Fibroblast of skin of back (primary cell): ENCODE measurements at places on chromosomes 7 and 10.
A peak's percentile ranks its signal among the peaks of the same experiment; 100 is the strongest.

DNA sequence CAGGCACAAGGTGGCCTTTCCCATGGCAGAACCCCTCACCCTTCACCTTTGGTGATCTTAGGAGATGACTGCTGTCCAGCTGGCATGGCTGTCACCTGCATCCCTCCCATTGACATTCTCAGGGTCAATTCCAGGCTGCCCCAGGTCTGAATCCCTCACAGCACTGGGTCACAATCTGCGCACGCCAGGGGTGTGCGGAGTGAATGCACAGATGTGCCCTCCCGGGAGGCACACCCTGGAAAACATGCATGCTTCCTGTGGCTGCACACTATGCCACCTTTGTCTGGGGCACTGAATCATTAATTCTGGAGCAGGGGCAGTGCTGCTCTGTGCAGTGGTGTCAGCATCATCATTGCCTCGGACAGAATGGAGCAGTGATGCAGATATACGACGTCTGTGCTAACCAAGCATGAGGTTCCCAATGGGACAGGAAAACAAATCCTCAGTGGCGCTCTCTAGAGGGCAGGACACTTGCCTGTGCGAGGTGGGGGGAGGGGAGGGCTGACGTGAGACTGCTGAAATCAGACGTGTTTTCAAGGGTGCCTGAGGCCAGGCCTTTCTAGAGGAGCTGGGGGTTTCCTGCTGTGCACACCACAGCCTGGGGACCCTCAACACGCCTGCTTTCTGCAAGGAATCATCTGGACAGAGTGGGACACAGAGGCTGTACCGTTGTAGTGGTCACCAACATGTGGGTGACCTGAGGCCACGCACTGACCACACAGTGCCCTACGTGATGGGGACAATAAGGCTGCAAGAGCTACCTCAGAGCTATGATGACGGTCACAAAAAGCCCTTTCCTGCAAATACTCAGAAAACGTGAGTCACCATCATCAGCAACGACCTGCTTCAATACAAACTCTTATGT is 77.9 kb downstream of the HIPK2 start:
- no peak for DNase-seq

GRCh38 chr10:90775351-90776028 is 82.3 kb downstream of the HTR7 start:
- peak; percentile 64 for DNase-seq

GRCh38 chr7:3754493-3755341 is 453.7 kb downstream of the SDK1 start:
- peak; percentile 65 for DNase-seq

DNA sequence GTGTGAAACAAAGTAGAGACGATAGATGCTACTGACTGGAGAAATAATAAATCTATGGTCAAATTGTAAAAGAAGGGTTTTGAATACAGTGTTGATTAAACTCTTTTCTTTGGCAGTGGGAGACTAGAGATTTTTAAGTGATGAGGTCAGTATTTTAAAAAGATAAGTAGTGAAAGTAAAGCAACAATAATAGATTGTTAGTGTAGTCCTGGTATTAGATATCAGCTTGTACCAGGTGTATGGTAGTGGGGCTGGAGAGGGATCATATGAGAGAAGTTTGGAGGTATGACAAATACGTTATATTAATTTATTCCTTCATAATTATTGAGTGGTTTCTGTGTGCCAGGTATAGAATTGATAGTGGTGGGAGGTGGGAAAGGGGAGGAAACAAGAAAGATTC is 25.2 kb downstream of the PHTF2 start:
- no peak for DNase-seq

DNA sequence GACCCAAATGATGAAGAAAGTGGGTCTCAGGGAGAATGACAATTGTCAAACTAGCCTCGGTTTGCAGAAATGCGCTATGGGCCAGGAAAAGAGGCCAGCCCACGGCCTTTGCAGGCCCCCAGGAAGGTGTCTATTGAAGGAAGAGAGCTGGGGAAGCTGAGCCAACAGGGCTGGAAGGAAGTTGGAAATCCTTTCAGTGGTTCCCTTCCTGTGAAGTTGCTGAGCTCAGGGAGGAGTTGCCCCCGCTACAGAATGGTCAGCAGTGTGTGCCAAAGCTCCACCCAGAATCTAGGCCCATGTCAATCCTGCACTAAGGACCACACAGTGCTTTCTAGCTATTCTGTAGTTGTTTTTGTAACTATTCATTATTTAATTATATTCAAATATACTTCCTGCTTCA is 91.6 kb upstream of the ANLN start:
- no peak for DNase-seq

GRCh38 chr7:34157137-34157536 is 251.8 kb downstream of the BMPER start:
- DNase-seq: no peak

GRCh38 chr10:7788639-7789286 is 786 bp downstream of the ATP5F1C start:
- DNase-seq: peak; percentile 24

GRCh38 chr7:44050915-44051560 is 6.5 kb downstream of the DBNL start:
- no peak for DNase-seq

DNA sequence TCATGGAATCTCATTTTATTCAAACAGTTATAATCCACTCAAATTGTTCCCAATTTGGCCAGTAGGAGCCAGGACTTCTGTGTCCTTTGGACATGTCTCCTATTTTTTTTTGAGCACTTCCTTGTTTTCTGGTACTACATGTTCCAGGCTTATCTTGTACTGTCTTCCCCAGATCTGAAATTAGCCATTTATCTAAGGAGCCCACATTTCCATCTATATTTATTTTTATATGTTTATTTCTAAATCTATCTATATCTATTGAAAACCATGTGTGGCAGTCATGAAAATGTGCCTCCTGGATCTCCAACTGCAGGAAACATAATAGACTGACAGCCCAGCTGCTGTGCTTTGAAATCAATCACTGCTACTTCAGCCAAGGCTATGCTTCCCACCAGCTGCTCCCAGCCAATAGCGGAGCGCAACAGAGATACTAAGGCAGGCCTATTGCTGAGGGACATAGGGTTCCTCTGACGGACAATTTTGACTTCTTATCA is 147.1 kb downstream of the LRRC4 start:
- no peak for DNase-seq

DNA sequence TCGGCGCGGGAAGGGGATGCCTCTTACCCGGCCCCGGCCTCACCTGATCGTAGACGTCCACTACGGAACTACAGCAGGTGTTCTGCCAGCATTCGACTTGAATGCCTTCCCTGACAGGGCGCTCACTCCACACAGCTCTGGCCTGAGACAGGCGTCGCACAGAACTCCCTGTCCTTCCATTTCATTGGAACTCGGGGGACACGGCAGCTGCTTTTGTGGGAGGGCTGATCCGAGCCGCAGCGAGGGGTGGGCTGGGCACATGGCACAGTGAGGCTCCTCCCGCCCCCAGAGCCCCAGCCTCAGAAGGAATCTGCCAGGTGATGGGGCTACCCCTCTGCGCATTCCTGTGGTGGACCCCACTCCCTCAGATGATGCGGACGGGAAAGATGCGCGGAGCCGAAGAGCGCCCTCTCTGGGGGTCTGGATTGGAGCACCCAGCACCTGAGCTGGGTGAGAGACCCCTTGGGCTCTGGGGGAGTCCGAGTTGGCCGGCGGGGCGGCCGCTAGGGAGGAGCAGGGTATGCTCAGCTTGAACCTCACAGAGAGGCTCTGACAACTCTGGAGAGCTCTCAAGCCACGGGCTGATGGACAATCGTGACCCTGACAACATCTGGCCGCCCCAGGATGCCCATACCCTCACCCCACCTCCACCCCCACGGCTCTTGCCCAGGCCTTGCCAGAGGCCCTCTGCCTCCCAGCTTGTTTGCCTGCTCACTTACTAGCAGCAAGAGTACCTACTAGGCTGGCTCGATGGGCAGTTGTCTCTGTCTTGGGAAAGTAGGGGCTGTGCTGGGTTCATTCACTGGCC is 36.6 kb downstream of the RASGEF1A start:
- no peak for DNase-seq

DNA sequence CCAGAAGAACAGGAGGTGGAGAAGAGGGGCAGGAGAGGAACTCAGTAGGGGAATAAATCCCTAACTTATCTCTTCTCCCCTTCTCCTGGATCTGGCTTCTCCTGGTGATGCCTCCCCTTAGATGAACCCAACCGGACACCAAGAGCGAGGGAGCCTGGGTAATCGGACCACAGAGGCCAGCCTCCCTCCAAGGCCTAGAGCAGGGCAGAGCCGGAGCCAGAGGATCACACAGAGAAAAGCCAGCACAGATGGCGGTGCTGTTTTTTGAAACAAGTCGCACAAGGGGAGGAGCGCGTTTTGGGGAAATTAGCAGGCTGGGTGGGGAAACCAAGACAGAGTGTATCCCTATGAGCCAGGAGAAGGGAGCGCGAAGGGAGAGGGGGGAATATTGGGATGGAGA is 4.9 kb upstream of the SRRM3 start:
- DNase-seq: no peak
